Mesenteric fat pad (tissue), 1 donor: ENCODE measurements at places on chromosomes 12 and 14.
A peak's percentile ranks its signal among the peaks of the same experiment; 100 is the strongest.

DNA sequence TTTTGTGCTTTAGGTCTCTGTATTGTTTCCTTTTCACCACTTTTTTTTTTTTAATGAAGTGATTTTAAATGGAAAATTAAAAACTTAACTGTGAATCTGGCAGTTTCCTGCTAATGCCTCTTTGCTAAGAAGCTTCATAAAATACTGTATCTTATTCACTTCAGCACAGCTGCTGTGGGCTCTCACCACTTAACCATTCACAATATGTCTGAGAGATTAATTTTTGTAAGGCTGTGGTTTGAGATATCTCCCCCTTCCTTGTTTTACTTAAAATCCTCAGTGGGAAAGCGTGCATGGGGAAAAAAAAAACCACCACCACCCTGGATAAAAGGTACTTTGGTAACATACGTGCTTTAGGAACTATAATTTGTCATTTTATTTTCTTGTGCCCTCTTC lies 115.9 kb downstream of the ETV6 start:
- no peak for DNase-seq

- DNase-seq, result no peak
These were observed 152.3 kb downstream of the SUDS3 start for GRCh38 chr12:118528625-118529024.

DNA sequence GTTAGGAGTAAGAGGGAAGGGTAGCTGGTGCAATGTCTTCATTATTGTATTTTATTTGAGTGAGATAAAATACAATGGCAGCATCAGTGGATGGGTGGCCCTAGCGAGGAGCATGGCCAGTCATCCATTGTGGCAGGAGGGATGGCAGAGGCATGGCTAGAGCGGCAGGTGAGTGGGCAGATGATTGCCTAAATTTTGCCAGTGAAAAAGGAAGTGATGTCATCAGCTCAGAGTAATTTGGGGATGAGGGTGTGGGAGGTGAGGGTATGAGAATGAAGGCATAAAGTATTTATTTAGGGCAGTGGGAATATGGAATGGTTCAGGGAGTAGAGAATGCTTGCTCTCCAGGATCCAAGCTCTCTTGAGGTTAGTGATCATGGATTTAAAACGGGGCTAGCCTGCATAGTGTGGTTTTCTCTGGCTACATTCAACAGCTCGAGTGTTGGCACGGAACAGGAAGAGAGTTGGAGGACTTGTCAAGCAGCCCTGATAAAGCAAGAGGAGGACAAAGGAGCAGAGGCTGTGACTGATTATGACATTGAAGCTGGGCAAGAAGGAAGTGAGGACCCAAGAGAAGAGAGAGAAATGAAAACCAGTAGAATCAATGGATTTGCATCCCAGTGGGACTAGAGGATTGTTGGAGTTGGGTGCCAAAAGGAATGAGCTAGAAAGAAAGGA lies 18.7 kb upstream of the SERPINA6 start:
- DNase-seq, result no peak

DNA sequence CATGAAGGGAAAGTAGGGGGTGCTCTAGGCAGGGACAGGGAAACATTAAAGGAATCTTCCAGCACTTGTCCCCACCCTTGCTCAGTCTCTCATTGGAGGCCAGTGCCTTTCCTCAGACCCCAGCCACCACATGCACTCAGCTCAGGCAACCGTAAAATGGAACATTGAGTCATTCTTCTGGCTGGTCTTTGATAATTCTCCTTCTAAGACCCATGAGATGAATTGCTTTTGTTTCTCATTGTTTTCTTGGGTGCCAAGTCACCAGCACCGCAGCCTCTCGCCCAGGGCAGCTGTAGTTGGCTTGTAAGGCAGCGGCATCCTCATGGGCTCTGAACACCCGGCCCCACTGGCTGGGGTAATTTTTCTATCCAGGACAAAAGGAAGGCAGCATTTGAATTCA lies 108.2 kb downstream of the PHETA1 start:
- no peak for DNase-seq

GRCh38 chr14:51776102-51776894 lies 84.1 kb upstream of the GNG2 start:
- DNase-seq, result no peak

DNA sequence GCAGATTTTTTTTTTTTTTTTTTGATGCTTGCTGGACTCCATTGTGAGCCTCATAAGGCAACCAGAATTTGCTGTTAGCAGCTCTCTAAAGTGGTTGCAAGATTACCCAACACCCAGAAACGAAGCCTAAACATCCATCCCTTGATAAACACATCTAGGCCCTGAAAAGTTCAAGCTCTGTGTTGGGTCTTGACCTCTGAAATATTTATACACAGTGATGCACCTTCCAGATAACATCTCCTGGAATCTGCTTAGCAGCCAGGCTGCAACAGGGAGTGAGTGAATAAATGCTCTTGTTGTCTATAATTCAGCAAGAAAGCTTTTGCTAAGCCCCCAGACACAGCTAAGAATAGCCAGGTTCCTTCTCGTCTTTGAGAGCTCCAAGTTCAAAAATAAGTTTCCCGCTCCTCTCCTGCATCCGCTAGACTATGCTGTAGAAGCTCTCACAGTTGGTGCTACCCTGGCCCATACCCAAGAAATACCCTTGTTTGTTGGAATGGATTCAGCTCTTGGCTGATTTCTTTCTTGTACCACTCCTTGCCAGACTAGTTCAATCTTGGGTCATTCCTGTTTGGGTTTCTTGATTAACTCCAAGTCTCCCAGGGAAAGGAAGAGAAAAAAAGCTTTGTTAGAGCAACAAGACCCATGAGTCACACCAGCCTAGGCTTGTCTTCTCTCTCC lies 610.6 kb upstream of the TBX3 start:
- no peak for DNase-seq

DNA sequence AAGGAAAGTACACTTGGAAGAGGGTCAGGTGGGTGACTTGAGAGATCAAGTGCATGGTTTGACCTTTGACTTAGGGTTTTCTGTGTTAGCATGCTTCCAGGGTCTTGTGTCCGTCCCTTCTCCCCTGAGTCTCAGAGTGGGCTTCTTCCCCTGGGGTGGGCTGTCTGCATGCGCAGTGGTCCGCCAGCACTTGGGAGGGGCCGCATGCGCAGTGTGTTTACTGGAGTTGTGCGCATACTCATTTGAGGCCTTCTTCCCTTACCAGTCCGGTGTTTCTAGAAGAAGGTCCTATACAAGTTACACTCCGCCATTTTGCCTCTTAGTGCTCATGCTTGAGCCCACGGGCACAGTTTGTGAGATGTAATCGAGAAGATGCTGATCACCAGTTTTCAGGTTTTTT lies 58.5 kb downstream of the RIN3 start:
- no peak for DNase-seq

GRCh38 chr12:117071009-117071408 lies 28.2 kb downstream of the TESC start:
- DNase-seq, result no peak

- no peak for DNase-seq
These were observed 109.8 kb upstream of the CPSF6 start for GRCh38 chr12:69129564-69129963.

DNA sequence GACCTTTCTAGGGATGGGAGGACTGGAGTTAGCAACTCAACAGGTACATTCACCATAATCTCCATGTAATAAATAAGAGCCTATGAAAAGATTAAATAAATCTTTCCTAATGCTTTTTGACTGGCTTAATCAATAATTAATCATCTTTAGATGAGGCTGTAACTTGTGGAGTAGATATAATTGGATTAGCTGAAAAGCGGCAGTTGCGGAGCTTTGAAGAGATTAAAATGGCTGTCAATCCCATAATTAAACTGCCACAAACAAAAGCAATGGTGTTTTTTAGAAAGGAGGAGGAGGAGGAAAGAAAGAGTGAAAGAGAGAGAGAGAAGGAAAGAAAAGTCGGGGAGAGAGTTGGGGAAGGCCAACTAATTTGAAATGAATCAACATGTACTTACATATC lies 70.7 kb upstream of the TMEM263 start:
- DNase-seq, result no peak

- DNase-seq, result no peak
These were observed 465.7 kb upstream of the MGAT4C start for GRCh38 chr12:86721713-86722397.

- no peak for DNase-seq
These were observed 186.9 kb downstream of the EMP1 start for GRCh38 chr12:13383379-13383778.

- DNase-seq, result no peak
These were observed 144.8 kb downstream of the KCNA5 start for GRCh38 chr12:5188472-5188871.

DNA sequence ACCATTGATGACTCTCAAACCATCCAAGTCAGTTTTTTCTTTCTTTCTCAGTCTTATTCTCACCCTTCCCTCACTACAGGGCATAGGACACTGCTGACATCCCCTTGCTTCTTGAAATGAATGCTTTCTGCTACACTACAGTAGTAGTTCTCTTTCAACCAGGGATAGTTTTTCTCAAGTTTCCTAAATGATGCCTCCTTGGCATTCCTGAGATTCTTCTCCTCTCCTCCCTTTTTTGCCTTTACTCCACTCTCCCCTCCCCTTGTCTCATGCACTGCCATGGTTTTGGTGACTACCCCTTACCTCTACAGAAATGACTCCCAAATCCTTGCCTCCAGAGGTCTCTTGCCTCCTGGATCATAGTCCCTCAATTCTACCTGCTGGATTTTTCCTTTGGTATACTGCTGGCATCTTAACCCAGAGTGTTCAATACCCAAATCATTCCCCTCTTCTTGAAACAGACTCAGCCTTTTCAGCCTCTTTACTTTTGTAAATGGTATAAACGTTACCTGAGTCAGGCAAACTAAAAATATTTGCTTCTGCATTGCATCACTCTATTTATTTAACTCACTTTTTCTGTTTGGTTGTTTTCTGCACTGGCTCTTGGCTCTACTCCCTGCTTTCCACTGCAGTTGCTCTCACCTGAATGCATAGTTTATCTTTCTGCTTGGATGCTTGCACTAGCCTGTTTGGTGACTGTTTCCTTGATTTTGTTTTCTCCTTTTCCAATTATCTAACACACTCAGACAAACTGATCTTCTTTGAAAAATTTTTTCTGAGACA lies 211.6 kb upstream of the IGF1 start:
- no peak for DNase-seq

GRCh38 chr12:107660235-107660634 lies 25.4 kb upstream of the PWP1 start:
- no peak for DNase-seq

- DNase-seq, result peak; percentile 75
These were observed 11.1 kb downstream of the BCL11B start for GRCh38 chr14:99260587-99261551.

DNA sequence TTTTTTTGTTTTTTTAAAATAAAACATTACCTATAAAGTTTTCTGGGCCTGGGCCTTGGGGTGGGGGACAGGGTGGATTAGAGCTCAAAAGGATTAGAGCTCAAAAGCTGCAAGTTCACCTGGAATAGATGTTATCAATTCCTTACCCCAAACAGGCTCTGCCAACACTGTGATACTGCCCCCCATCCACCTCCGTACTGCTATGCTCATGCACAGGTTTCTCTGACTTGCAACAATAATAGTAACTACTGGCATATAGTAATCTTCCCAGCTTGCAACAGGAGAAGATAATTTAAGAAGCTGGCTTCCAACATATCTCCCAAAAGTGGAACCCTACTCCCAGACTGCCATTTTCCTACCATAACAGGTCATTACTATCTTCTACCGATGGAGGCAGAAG lies 51.3 kb upstream of the SLCO1C1 start:
- no peak for DNase-seq

GRCh38 chr14:95979339-95980042 lies 59.7 kb upstream of the C14orf132 start:
- no peak for DNase-seq

- no peak for DNase-seq
These were observed 587.4 kb downstream of the GALC start for GRCh38 chr14:87405563-87405962.

DNA sequence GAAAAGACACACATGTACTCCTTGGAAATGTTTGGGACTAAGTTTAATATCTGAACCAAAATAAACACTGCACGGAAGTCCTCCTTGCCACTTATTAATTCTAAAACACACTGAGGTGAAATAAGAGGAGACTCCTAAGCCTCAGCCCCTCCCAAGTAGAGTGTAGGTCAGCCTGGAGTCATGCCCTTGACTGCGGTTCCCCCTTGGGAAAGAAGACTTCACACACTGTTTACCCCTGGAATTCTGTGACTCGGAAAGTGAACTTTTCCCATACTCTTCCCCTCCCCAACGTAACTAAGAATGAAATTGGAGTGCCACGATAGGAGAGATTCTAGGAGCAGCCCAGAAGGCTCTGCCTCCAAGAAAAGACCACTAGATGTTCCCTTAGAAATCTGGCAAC lies 8.6 kb upstream of the TFCP2 start:
- peak; percentile 6 for DNase-seq

- DNase-seq, result no peak
These were observed 83.3 kb upstream of the MED13L start for GRCh38 chr12:116360579-116361413.

DNA sequence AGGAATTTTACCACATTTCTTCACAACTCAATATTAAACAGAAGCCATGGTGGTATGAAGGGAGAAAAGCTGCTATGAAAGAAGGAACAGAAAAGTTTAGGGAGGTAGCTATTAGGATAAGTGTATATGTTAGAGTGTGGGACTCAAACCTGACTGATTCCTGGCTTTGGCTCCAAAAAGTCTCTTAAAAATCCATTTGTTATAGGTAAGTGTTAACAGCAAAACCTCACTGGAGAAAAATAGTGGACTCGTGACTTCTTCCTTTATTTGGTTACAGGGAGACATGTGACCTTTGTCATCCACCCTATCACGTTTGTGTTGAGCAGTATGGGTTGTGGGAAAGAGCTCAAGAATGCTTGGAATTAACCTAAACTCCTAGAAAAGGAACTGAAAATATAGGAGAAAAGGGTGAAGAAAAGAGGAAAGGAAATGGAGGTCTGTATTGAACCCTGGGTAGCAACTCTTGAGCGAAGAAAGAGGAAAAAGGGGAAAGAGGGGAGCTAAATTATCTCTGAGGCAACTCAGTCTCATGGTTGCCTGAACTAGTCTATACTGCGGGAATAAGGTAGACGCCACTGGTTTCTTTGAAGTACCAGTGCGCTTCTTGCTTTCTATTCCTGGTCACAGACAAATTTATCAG lies 3.6 kb upstream of the EID3 start:
- DNase-seq, result no peak

- DNase-seq, result no peak
These were observed 27.0 kb upstream of the PHC1 start for GRCh38 chr12:8887285-8887715.

DNA sequence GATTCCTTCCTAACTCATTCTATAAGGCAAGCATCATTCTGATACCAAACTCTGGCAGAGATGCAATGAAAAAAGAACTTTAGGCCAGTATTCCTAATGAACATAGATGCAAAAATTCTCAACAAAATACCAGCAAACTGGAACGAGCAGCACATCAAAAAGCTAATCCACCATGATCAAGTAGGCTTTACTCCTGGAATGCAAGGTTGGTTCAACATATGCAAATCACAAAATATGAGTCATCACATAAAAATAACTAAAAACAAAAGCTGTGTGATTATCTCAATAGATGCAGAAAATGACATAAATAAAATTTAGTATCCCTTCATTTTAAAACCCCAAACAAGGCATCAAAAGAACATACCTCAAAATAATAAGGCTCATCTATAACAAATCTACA lies 98.9 kb downstream of the ACSS3 start:
- DNase-seq, result no peak
